ENCODE measurements at places on chromosomes 6 and 20.

GRCh38 chr6:123997223-123997622 lies 193.6 kb downstream of the NKAIN2 start:
- no peak for DNase-seq

DNA sequence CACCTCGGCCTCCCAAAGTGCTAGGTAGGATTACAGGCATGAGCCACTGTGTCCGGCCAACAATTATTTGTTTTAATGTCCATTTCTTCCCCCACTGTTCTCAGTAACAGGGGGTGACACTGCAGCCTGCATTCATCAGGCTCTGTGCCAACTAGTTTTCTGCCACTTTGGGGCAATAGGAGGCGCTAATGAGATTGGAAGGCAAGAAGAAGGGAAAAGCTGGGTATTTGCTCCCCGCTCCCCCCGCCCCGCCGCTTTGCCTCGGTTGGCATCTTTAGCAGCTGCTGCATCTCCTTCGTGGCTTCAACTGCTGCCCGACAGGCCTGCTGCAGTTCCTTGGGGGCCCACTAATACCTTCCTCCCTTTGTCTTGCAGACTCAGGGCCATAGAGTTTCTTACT lies 35.0 kb upstream of the MDGA1 start:
- DNase-seq = no peak

- DNase-seq = no peak
Measured at GRCh38 chr6:129675669-129676472, 34.1 kb downstream of the ARHGAP18 start.

GRCh38 chr6:11766589-11767450 lies 11.8 kb downstream of the ADTRP start:
- DNase-seq = peak; percentile 99

- DNase-seq = no peak
Measured at GRCh38 chr6:34788111-34788510, 3.8 kb upstream of the BLTP3A start.

GRCh38 chr6:157238346-157238745 lies 85.0 kb downstream of the TMEM242 start:
- no peak for DNase-seq

DNA sequence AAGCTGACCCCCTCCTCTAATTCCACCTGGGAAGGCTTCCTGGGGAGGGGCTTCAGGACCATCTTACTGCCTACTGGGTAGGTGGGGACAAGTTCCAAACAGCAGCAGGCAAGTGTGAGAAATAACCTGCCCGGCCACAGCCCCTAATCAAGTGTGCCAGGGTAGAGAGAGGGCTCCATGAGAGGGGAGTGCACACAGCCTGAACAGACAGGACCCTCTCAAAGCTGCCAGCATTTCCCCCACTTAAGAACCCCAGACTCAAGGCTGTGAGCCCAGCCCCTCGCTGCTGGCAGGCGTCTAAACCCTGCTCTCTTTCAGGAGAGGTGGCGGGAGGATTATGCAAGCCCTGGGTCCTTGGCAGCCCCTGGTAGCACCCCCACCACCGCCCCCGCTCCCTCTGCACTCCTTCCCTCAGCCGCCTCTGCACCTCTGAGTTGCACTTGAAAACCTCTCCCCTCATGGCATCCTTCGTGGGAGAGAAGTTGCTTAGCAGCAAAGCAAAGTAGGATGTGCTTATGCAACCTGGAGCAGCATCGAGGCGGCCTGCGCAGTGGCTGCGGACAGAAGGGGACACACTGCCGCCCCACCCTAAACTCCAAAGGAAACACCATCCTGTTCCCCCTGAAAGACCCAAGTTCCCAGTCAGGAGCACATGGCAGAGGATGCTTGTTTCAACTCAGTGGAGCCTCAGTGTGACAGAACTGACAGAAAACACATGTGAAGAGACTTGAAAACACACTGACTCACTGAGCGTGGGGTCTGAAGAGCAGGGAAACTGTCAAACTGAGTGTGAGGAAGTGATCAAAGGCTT lies 10.5 kb downstream of the DDRGK1 start:
- DNase-seq = no peak

DNA sequence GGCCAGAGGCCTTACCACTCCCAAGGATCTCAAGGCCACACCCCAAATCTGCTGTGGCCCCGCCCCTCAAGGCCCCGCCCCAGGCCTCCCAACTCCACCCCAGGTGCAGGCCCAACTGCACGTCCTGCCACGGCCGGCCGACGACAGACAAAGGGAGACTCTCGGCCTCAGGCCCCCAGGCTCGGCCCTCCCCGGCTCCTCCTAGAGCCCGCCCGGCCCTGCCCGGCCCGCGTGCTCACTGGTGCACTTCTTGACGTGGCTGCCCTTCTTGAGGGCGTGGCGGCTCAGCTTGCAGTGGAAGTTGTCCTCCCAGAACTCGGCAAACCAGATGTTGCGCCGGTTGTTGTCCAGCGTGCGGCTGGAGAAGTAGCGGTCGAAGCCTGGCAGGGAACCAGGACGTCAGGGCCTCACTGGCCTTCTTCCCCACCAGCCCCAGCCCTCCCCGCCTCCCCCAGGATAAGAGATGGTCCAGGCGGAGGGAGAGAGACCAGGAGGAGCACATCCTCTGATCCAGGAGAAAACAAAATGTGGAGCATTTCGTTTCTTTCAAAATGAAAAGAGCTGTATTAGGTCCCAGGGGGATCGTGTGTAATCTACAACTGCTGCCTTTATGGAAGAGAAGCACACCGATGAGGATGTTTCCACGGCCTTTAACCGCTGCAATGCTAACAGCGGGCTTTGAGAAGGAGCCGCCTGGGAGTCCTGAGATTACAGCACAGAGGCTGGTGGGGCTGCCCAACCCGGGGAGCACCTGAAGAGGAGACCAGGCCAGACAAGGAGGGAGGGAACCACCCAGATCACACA lies 89.4 kb downstream of the GRM4 start:
- peak; percentile 54 for DNase-seq

DNA sequence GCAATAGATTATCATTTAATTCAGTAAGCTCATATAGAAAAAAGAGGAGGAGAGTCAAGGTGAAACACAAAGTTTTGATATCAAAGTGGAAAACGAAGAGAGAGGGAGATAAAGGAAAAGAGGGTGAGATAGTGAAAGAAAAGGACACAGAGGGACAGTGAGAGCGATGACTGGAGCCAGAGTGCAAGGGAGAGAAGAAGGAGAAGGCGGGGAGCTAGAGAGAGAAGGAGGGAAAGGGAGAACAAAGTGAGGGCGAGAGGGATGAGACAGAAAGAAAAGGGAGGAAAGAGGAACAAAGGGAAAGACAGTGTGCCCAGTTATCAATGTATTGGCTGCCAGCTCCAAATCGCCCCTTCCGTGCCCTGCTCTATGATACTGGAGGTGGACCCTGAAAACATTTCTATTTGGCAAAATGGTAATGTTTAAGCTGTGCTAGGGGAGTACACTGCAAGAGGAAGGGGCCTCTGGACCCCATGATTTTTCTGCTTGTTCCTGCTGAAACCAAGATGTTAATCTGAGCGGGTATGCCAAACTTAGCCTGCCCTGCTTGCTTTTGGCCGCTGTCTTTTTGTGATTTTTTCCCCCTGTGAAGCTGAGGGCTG lies 27.8 kb downstream of the GPX5 start:
- no peak for DNase-seq

DNA sequence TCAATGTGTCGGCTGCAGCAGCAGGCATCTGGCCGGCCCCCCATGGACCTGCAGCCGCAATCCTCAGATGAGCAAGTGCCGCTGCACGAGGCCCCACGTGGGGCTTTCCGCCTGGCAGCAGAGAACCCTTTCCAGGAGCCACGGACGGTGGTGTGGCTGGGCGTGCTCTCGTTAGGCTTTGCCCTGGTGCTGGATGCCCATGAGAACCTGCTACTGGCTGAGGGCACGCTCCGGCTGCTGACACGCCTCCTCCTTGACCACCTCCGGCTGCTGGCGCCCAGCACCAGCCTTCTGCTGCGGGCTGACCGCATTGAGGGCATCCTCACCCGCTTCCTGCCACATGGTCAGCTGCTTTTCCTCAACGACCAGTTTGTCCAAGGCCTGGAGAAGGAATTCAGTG lies 3.5 kb downstream of the AP5S1 start:
- no peak for DNase-seq

- no peak for DNase-seq
Measured at GRCh38 chr6:63859528-63859927, 223.9 kb downstream of the PHF3 start.

DNA sequence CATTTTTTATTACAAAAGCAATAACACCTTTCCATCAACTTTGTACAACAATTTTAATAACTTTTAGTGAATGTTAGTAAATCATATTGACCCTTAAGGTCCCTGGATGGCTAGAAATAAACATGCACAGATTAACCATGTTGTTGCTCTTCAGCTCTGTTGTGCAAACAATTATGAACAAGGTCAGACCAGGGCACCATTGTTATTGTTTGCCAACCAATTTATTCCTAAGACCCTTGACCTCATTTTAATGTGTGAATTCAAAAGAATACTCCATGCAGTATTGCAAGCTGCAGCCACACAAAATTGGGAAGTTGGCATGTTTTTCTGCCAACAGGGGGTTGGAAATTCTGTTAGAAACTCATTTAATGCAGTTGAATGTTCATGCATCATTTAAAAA lies 426.6 kb upstream of the MAP3K7 start:
- DNase-seq = no peak

DNA sequence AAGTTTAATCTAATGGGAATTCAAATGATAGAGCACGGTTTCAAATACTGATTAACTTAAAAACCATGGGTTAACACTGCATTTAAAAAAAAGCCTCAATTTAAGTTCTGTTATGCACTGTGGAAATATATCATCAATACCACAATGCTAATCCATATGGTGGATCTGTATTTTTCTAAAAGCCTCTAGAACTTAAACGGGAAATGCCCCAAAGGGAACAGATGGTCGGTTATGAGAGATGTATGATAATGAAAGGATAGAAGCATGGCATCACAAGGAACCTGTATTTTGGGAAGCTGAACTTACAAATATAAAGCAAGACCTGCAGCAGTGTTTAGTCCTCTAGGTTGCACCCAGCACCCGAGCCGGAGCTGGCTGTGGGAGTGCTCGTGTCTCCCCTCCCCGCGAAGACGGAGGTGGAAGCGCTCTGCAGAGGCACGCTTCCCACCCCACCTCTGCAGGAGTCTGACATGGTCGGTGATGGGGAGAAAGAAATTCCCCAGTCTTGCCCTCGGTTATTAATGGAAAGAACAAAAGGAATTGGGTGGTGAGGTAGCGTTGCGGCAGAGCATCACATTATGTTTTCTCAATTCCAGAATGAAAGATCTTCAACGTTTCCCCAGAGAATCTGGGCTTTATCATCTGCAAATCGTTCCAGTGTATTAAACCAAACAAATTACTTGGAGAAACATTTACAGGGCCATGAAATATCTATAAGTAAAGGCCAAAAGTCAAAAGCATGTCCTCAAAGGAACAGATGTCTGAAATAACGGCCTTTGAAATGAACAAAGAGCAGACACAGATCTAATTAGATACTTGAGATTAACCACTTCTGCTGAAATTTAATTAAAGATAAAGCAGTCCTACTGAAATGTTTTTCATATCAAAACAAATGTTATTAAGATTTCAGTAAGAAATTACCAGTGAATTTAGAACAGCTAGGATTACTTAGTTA lies 103.1 kb upstream of the POPDC3 start:
- DNase-seq = no peak

DNA sequence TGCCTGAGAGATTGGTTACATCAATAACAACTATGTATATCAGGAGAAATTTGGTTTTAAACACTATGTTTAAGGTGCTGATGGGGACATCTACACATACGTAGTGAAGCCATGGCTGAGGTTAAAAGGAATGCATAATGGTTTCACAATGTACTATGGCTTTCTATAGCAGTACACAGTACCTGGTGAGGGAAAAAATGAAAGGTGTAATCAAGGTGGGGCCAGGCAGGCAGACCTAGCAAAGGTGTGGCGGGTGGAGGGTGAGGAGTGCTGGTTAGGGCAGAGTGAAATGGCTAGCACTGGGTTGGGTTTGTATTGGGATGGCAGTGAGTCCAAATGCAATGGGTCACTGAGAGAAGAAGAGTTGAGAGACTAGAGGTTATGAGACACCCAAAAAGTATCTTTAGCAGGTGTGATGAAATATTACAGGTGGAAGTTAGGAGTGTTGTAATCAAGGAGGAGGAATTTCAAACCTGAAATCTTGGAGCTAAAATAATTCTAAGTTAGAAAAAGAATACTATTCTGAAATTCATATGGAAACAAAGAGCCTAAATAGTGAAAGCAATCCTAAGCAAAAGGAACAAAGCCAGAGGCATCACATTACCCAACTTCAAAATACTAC lies 22.3 kb downstream of the PAQR8 start:
- DNase-seq = no peak

- peak; percentile 51 for DNase-seq
Measured at GRCh38 chr20:62500237-62500864, 24.6 kb upstream of the GATA5 start.

DNA sequence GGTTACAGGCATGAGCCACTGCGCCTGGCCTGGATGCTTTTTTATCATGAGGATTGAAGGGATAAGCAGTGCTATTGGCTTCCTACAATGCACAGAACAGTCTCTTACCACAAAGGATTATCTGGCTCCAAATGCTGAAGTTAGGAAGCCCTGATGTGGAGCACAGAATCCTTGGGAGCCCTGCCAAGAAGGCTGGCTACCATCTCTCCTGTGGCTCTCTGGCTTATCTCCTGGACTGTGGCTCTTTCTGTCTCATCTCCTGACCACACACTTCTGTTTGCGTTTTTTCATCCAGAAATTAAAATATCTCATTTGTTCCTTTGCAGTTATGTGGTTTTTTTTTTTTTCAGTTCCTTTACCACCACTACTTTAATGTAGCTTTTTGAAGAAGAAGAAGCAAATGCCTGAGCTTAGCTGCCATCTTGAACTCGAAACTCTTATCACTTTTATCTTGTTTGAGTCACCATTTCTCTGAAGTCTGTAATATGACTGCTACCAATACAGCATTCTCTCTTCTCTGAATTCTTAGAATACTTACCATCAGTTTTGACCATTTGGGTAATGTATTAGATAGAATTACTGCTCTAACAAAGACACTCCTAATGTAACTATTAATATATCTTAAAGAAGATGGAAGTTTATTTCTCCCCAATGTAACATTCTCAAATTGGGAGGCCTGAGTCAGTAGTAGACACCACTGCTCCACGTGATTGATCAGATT lies 1044.7 kb downstream of the KIF16B start:
- no peak for DNase-seq

DNA sequence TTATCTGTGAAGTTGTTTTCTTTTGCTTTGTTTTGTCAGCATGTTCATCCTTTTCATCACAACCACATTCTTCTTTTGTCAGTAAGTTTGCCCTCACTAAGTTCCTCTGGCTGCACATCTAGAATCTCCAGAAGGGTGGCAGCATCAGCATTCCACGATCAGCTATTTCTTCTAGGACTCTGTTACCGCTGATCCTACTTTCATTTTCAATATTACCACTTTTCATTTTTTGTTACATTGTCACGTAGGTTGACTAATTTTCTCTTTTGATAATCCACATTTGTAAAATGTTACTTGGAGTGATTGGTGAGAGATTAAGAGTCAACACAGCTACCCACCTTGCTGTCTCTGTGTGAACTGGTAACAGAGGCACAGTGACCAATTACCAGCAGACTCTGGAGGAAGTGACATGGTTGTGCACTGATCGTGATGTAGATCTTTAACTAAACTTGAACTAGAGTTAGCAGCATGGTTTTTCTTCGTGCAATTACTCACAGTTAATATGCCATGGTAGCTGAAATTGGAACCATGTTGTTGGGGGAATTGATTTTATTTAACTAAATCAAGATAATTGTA lies 307.9 kb upstream of the SLC35B3 start:
- no peak for DNase-seq

GRCh38 chr20:57275813-57276212 lies 9.4 kb upstream of the BMP7 start:
- no peak for DNase-seq
